HFFc6 (cell line): ENCODE measurements at places on chromosomes 16 and 17.

DNA sequence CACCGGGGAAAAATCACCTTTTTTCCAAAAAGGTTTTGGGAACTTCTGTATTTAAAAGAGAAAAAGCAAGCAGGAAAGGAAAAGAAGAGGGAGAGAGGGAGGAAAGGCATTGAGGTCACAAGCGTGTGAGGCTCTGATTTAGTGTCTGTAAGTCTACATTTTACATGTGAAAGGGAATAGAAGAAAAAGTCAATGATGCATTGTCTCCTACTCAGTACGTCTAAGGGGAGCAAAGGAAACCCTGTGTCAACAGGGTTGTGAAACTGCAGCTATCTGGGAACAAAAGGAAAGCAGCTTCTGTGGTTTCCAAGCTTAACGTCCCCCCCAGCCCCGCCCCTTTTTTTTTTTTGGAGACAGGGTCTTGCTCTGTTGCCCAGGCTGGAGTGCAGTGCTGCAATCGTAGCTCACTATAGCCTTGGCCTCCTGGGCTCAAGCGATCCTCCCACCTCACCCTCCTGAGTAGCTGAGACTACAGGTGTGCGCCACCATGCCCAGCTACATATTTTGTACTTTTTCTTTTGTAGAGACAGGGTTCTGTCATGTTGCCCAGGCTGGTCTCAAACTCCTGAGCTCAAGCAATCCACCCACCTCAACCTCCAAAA is 1.8 kb upstream of the CDC42EP4 start:
- DNase-seq = no peak

GRCh38 chr17:12634789-12635414 is 30.8 kb upstream of the MYOCD start:
- no peak for DNase-seq

- DNase-seq = no peak
Measured at GRCh38 chr17:62684179-62684578, 56.7 kb downstream of the MRC2 start.

GRCh38 chr16:48105456-48105855 is 50.3 kb downstream of the ABCC12 start:
- DNase-seq = no peak

DNA sequence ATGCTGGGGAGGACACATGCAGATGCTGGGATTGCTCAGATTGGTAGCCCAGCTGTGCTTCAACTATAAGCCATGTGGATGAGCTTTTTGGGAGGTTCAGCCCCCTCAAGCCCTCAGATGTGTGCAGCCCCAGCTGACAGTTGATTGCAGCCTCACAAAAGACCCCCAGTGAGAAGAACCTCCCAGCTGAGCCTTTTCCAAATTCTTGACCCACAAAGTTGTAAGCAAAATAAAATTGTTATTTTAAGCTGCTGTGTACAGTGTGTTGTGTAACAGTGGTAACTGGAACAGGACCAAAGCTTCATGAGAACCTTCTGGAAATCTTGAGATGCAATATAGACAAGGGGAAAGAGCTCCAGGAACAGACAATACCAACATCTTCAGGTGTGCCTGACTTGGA is 156.8 kb upstream of the IRX3 start:
- no peak for DNase-seq
